ENCODE measurements at places on chromosomes 12 and 14.

DNA sequence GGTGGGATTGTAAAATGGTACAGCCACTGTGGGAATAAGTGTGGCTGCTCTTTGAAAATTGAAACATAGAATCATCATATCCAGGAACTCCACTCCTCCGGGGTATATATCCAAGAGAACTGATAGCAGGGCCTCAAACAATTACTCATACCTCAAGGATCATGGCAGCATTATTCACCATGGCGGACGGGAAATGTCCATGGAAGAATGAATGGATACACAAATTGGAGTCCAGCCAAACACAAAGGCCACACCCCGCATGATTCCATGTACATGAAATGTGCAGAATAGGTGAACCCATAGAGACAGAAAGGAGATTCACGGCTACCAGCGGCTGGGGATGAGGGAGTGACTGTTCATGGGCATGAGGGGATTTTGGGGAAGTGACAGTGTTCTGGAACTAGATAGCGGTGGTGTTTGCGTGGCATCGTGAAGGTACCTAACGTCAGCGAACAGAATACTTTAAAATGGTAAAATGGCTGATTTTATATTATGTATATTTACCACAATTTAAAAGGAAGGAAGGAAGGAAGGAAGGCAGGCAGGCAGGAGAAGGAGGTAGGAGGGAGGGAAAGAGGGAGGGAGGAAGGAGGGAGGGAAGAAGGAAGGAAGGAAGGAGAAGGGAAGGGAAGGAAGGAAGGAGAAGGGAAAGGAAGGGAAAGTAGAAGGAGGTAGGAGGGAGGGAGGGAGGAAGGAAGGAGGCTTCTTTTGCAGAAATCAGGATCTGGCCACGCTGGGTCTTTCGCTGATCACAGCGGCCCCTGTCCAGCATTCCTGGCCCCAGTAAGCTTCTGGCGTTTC, 14.1 kb upstream of the NCOR2 start:
- DNase-seq = no peak

DNA sequence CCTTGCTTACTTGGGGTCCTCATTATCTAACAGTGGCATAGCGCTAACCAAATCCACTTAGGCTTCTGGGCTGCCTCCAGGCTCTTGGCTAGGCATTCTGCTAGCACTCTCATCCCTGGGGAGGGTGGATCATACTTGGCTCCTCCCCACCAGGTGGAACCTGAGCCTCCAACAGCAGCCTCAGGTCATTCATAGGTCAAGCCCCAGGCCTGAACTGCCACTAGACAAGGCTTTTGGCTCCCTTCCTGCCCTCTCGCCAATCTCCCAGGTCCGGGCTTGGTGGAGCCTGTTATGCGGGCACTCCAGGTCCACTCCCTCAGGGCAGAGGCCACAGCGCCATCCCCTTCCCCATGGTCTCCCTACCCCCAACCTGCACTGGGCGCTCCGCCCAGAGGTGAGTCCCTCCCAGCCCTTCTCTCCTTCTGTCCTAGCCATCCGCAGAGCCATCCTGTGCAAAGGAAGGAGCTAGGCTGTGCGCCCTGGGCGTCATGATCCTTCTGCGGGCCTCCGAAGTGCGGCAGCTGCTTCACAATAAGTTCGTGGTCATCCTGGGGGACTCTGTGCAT, 154.9 kb upstream of the AMIGO2 start:
- DNase-seq = no peak

- no peak for DNase-seq
Measured at GRCh38 chr12:27361372-27361771, 28.7 kb downstream of the BMAL2 start.

DNA sequence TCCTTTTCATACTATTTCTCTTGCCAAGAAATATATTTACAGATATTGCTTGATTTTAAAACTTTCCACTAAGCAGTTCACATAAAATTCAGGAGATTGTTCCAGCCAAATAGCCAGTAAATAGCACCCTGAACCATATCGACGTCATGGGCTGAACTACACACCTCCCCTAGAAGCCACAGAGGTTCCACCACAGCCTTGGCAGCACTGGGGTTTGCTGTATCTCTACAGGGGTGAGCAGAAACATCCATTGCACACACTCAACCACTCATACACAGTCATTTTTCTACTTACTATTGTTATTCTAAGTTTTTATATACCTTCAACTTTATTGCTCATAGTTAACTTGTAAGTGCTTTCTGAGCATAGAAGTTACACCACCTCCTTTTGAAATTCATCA, 8.1 kb upstream of the EIF2S3B start:
- no peak for DNase-seq

- DNase-seq = no peak
Measured at GRCh38 chr14:104049576-104050240, 35.8 kb upstream of the ASPG start.

DNA sequence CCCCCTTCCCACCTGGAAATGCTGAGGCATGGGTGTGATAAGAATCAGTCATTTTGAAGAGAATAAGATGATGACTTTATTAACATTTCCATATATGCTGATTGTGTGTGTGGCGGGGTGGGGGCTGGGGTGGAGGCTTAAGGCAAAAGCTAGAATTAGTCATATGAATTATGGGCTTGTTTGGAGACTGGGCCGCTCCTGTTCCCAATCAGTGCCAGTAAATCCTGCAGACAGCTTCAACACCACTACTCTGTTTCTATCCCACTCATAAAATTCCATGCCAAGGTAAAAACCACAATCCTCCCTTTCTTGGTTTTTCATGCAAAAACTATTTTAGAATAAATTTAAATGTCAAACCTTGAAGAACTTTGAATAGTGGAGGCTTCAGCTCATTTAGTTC, 29.9 kb upstream of the SLC38A2 start:
- no peak for DNase-seq

- DNase-seq = peak; percentile 72
Measured at GRCh38 chr12:105099356-105099755, 8.2 kb upstream of the WASHC4 start.

DNA sequence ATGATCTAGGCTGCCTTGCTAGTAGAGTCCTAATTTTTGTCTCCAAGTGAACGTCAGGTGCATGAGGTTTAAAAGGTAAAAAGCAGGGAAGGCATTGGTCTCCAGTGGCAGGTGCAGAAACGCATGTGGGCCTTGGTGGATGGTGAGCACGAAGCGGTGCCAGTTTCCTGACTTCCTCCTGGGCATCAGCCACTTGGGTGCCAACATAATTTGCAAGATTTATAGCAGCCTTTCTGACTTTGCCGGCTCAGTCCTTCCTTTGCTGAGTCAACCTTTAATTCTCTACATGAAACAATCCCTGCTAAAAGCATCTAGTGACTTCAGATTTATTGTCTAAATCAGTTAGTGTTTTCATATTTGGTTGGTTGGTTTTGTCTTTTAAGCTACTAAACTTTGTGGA, 355.7 kb upstream of the TMEM132C start:
- DNase-seq = no peak

- no peak for DNase-seq
Measured at GRCh38 chr14:22735096-22735495, 31.4 kb upstream of the OXA1L start.

GRCh38 chr14:101077481-101078074, 174.1 kb upstream of the RTL1 start:
- DNase-seq = peak; percentile 37

DNA sequence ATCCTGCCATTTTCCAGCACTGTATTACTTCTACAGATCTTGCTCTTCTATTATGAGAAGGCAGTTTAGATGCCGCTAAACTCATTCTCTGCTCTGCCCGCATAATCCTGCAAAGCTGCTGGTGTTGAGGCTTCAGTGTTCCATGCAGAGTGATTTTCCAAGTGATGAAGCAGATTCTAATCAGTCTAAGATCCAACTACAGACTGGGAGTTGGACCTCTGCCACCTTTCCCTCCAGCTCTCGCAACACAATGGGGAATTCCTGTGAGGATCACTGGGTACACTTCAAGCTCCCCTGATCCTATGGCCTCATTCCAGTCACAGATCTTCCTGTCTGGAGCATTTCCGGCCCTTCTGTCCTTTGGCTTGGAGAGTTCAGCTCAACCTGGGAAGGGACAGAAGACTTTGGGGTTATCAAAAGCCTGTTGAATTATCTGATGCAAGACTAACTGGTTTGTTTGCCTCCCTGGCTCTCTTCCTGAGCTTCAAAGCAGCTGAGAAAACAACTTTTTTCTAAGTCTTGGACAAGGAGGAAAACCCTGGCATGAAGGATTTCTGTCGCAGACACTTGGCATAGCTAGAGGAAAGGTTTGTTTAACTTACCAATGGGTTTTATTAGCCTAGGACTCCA, 333.9 kb downstream of the ZFP36L1 start:
- DNase-seq = no peak

DNA sequence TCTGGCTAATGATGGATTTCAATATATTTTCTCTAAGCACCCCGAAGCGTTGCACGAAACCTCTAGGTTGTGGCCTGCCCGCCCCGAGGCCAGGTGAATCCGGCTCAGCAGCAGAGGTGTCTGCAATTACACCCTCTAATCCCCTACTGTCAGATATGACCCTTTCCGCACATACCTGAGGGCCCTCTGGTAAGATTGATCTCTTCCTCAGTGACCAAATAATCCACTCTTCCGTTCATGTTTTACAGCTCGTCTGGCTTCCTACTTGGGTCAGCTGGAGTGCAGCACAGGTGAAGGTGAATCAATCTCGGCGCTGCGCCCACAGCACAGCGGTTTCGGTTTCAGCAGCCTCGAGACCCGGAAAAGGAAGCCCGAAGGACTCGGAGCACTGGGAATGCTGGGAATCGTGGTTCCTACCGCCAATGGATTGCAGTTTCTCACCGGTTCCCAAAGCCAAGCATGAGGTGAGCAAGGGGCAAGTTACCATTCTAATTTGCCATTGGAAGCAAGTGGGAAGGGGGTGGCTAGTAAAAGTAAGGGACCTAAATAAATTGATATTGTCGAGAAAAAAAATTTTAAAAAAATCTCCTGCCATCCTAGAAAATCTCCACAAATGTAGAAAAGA, at the start of gene SYNJ2BP:
Gene SYNJ2BP (minus strand): TSS at position 366 of the 625 bp plus-strand sequence. CDS start 127 bp downstream, at position 239.
- peak; percentile 65 for DNase-seq

DNA sequence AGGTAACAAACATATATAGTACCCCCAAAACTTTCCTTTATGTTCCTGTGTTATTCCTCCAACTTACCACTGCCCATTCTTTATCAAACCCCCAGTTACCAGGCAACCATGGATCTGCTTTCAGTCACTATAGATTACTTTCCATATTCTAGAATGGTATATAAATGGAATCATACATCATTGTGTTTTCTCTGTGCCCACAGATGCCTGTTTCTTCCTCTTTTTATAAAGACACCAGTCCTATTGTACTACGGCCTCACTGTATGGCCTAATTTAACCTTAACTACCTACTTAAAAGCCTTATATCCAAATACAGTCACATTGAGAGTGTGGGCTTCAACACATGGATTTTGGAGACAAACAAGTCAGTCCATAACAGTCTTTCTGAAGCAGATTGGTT, 2.6 kb downstream of the TAS2R14 start:
- DNase-seq = peak; percentile 9

Measured in hematopoietic multipotent progenitor cell treated with erythropoietin and hydrocortisone succinate and interleukin-3 and kit ligand, for 4 days (in vitro differentiated cells).